NCI-H1105 (cell line): ENCODE measurements at places on chromosomes 5 and 9.
A peak's percentile ranks its signal among the peaks of the same experiment; 100 is the strongest.

DNA sequence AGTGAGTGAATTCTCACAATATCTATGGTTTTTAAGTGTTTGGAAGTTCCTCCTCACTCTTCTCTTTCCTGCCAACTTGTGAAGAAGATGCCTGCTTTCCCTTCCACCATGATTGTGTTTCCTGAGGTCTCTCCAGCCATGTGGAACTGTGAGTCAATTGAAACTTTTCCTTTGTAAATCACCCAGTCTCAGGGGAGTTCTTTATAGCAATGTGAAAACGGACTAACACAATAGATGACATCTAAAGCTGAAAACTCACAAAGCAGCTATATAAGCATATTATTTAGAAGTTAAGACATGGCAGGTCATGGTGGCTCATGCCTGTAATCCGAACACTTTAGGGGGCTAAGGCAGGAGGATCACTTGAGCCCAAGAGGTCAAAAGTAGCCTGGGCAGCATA is 130.2 kb downstream of the ARRDC3 start:
- no peak for DNase-seq

GRCh38 chr5:177498013-177498787 is 796 bp upstream of the PDLIM7 start:
- DNase-seq = no peak

- no peak for DNase-seq
Measured at GRCh38 chr5:29942089-29942488, 1251.4 kb upstream of the CDH6 start.

DNA sequence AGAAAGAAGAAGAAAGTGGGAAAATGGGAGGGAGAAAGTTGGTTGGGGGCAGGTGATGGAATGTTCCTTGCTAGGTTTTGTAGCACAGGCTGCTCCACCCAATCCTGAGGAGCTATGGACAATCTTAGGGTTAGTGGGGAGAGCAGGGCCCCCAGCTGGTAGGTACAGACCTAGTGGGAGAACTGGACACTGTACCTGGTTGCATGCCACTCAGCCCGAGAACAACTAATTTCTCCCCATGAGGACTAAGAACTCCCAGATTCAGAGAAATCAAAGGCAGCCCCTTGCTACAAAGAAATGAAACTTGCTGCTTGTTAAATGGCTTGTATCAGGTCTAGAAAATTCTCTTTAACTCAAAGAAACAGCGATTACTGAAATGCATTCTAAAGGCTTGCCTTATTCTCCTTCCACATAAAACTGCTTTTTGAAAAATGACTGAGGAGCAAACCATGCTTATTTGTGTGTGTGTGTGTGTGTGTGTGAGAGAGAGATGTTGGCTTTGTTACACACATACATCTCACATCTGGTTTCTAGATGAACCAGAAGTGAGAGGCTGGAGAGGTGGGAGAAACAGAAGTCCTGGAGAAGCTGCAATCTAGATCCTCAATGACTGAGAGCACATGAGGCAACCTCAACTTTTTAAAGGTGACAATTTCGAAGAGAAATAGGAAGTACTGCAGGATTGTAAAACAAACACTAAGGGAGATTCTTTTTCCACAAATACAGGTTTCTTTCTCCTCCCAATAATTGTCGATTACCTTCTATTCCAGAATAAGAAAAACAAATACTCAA is 28.9 kb downstream of the FYB1 start:
- DNase-seq = no peak

- DNase-seq = peak; percentile 84
Measured at GRCh38 chr5:34684281-34684979, 28.3 kb downstream of the RAI14 start.

DNA sequence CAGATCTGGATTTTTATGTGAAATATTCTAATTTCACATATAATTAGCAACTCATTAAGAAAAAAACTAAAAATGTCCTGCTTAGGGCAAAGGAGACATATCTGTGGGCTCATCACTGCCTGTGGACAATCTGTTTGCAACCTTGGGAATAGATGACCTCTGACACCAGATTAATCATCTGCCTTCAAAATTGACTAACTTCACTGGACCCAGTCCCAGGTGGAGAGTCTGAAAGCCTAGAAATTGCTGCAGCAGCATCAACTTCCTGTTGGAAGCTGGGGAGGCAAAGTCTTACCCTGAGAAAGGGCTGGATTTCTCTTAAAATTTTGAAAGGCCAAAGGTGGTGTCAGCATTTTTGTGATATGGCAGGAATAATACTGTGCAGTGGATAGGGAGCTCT is 76.3 kb upstream of the TNC start:
- DNase-seq = no peak

DNA sequence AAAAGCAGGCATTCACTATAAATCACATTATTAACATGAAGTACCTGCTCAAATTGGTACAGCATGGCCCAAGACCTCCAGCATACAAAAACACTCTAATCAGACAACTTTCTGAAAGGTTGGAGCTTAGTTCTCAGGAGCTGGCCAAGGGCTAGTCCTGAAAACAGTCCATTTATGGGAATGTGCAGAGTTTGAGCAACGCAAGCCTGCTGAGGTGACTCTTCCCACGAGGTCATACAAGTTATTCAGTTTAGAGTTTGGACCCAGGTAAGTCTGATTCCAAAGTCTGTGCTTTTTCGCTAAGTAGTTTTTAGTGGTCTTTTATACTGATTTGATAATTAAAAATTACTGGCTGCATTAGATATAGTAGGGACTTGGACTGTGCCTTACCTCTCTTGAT is 52.6 kb downstream of the AP3S1 start:
- no peak for DNase-seq

GRCh38 chr5:6328173-6328572 is 50.2 kb downstream of the MED10 start:
- DNase-seq = no peak

DNA sequence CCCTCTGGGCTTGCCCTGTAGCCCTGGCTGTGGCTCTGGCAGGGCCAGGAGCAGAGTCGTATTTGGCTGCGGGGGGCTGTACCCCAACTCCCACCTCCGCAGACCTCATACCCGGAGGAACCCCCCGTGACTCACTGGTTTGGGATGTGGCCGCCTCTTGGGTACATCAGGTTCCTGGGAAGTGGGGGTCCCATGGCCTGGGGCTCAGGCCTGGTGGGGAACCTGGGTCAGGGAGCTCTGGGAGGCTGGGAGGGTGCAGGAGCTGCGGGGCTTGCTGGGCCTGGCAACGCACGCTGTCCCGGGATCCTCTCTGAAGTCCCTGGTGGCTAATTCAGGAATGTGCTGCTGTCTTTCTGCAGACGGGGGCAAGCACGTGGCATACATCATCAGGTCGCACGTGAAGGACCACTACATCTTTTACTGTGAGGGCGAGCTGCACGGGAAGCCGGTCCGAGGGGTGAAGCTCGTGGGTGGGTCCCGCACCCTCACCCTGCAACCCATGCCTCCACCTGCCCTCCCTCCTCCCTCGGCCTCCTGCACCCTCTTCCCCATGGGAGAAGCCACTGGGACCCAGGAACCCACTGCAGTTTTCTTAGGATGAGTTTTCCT is 2.4 kb downstream of the LCN1 start:
- no peak for DNase-seq

DNA sequence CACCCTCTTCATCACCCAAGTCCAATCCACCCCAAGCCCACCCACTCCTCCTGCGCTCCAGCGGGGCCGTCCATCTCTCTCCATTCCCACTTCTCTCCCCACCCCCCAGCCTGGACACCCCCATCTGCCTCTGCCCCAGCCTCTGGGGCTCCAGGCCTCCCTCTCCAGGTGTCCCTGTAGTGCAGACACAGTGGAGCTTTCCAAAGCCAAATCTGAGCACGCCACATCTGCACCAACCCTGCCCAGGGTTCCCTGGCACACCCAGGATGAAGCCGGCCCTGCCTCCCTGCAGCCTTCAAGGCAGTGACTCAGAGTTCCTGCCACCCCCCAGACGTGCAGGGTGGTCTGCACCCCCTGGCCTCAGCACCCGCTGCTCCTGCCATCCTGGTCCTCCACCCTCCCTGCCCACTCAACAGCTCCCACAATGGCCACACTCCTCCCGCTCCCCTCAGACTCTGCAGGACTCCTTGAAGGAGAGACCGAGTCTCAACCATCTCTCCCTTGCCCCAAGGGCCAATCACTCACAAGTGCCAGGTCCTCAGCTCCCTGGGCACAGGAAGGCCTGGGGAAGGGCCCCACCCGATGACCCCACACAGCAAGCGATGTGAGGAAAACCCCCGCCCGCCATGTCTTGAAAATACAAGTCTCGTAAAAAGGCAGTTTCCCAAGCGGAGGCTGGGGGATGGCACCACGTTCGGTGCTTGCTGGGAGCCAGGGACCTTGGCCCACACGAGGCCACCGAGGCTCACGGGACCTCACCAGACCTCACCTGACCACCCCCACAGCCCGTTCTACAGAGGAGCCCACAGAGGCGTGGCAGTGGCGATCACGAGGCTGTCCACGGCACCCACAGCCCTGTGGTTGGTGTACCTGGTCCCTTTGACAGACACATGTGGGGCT is 22.2 kb downstream of the VAV2 start:
- no peak for DNase-seq

- DNase-seq = no peak
Measured at GRCh38 chr5:62299101-62299500, 6.9 kb upstream of the KIF2A start.

DNA sequence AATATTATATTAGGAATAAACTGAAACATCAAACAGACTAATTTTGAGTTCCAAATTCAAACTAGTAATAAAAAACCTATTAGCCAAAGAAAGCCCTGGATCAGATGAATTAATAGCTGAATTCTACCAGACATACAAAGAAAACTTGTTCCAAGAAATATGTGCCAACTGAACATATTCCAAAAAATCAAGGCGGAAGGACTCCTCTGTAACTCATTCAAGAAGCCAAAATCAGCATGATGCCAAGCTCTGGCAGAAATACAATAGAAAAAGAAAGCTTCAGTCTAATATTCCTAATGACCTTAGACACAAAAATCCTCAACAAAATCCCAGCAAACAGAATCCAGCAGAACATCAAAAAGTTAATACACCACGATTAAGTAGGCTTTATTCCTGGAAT is 619.1 kb upstream of the COX7C start:
- no peak for DNase-seq

DNA sequence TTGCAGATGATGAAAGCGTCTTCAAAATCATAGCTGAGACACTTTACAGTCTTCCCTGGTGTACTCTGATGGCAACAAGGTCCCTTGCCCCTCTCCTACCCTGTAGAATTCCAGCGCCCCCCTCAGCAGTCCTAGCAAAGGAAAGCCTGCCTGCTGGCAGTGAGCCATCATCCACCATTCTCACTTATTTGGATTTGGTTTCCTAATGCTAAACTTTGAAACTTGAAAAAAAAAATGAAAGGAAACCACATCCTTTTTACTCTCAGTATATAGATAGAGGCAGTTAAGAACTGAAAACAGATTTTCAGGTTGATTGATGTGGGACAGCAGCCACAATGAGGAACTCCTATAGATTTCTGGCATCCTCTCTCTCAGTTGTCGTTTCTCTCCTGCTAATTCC is at the start of gene GZMA:
Gene GZMA (plus strand): TSS at position 299 of the 400 bp plus-strand sequence. CDS start 37 bp downstream, at position 336.
- no peak for DNase-seq

GRCh38 chr5:143636931-143637528 is 174.9 kb upstream of the HMHB1 start:
- no peak for DNase-seq

DNA sequence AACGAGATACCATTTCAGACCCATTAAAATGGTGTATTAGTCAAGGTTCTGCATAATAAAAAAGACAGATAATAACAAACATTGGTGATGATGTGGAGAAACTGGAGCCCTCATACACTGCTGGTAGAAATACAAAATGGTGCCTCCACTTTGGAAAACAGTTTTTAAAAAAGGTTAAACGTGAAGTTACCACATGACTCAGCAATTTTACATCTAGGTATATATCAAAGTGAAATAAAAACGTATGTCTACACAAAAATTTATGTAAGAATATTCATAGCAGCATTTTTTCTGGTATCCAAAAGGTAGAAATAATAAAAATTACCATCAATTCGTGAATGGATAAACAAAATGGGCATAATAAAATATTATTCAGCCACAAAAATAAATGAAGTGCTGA is 519.8 kb downstream of the TLE4 start:
- DNase-seq = no peak

DNA sequence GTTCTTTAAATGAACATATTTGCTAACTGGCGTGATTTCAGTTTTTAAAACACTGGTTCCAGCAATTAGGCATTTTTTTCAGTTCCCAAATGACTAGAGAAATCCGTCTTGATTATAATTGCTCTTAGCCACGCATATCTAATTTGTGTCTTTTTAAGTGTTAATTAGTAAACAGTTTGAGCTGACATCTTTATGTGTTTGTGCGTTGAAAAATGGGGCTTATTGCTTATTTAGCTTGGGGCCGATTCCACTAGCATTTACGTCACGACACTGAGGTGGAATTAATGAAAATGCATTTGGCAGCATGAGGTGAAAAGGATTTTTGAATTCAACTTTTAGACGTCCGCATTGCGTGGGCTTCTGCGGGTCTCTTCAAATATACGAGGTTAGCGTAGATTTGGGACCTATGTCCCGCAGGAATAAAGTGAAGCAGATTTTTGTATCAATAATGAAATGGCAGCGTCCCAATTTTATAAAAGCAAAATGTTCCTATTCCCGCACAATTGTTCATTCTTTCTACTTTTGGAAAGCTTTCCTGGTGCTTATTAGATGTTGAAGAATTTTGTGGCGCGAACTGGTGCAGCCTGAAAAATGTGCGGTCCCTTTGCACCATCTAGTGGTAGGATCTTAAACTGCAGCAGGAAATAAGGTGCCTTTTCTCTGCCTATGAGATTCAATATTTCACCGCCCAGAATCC is 122.7 kb upstream of the LMX1B start:
- DNase-seq = peak; percentile 30

DNA sequence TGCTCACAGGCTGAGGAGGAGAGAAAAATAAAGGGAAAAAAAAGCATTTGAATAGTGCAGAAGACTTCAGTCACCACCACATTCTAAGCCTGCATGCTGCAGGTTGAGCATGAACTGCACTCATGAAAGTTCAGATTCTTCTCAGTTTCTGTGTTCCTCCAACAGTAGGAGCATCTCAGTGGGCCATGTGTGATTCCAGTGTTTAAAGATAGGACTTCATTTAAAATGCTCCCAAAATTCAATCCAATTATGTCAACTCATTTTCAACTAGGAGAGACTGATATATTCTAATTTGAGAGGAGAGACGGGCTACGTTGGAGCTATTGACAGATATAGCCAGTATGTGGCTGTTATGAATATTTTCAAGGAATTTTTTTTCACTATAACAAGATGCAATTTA is 186.8 kb downstream of the HCN1 start:
- DNase-seq = no peak

GRCh38 chr5:123855609-123856008 is 343.6 kb downstream of the CSNK1G3 start:
- DNase-seq = peak; percentile 36

DNA sequence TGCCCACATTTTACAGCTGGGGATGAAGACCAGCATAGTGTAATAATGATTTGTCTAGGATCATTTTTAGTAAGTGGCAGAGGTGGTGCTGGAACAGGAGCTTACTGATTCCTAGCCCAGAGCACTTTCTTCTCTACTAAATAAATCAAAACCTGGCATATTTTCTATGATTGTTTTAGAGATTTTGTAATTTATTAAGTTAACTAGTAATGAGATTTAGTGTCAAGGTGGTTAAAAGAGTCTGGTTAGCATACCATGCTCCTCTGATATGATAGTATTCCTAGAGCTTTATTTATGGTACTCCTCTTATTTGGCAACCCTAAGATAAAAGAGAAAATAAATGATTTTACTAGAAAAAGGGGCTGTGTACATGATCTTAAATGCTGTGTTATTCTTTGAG is 604.0 kb downstream of the ISL1 start:
- DNase-seq = no peak

- DNase-seq = peak; percentile 58
Measured at GRCh38 chr5:88729084-88729828, 153.7 kb downstream of the MEF2C start.
